AG20443 (cell line): ENCODE measurements at places on chromosomes 2 and 18.
A peak's percentile ranks its signal among the peaks of the same experiment; 100 is the strongest.

DNA sequence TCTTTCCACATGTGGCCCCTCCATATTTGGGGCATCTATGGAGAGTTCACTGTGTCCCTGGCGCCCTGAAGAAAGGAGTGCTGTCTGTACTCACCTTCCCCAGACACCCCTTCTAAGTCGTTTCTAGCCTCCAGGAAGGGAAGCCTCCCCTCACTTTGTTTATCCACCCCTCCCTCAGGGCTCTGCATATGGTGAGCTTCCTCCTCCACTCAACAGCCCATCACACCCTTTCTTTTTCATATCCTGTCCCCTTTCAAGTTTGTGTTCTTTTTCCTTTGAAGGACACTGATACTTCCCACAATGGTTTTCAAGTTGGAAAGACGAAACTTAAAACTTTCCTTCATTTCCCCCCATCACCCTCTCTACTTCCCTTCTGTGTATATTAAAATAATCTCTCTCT is 291.4 kb upstream of the POU3F3 start:
- no peak for DNase-seq

DNA sequence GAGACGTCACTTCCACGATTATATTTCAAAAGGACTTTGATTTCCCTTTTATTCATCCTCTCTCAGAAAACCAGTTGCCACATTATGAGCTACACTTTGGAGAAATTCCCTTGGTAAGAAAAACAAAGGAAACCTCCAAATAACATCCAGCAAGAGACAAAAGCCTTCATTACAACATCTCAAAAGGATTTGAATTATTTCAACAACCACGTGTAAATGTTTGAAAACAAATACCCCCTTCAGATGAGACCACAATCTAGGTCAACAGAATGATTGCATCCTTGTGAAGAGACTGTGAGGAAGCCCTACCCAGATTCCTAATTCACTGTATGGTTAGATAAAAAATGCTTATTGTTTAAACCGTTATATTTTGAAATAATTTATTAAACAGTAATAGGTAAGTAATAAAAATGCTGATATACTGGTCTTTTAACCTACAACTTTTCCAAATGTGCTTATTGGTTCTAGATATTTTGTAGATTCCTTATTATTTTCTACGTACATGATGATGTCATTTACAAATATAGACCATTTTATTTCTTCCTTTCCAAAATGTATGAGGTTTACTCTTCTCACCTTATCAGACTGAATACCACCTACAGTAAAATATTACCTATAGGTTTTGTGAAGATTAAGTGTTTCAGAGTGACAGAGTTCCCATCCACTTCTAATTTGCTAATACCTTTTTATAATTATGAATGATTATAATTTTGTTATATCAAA is 922.7 kb upstream of the CHAC2 start:
- DNase-seq: no peak

DNA sequence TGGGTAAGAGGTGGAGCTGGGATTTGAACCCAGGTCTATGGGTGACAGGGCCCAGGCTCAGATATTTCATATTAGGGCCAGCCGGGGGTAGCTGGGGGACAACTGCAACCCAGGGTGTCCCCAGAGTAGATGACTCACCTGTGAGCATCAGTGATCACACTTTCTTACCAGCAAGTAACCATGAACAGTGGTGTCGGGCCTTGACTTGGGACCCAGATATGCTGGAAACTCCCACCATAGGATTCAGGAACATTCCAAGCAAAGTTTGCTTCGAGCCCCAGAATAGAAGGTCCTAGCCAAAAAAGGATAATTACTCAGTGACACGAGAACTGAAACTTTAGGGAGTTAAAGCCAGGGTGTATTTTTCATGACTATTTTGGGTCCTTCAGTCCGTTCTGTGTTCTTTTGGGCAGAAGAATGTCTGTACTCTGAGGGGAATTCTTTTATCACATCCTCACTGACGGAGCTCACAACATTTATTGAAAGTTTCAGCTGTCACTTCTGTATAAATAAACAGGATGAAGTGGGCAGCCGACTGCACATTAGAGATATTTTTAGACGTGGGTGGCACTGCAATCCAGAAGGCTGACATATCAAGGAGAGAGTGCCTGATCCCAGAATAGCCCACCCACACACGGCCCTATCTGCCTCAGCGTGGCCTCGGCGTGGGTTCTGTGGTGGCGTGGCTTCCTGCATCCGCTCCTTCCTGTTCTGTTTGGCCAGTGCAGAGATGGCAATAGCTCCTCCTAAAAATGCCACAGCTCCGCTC is 45.6 kb downstream of the RAMP1 start:
- DNase-seq: peak; percentile 63

GRCh38 chr2:46325182-46325928 is 28.1 kb downstream of the EPAS1 start:
- DNase-seq: no peak

- no peak for DNase-seq
Observed at GRCh38 chr2:62215306-62216064, 19.6 kb downstream of the B3GNT2 start.

DNA sequence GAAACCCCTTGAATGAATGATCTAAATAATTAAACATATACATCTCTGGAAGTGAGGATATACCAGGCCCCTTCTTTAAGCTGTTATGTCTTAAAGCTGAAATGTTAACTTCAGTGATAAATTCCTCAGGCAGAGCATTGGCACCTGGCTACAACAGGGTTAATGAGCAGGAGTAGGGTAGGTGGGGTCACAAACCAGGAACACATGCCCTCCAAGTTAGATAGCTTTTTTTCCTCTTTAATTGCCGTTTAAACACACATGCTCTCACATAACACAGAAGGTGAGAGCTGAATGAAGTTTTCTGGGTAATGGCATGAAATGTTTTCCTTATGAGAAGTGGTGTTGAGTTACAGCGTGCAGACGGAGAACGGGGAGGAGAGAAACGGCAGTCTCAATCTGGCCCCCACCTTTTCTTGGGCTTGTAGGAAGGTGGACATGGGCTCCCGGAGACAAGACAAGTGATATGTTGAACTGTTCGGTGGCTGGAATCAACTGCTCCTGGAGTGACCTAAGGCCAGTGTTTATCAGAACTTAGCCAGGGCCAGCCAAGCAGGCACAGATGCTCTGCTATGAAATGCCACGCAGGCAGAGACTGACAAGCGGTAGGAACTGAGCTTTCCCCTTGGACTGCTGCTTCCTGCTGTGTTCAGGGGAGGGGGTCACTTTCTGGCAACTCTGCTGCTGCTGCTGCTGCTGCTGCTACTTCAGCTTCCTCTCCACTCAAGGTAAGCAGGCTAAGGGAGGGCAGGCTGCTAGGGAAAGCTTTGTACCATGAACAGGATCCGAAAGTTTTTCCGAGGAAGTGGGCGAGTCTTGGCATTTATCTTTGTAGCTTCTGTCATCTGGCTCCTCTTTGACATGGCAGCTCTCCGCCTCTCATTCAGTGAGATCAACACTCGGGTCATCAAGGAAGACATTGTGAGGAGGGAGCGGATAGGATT is at the start of gene GALNT5:
Gene GALNT5, plus strand, starts transcription at position 394 of the 941 bp plus-strand sequence. Its CDS starts 378 bp downstream, at position 772.
- DNase-seq: peak; percentile 58

GRCh38 chr2:232668805-232669444 is 28.2 kb upstream of the GIGYF2 start:
- DNase-seq: peak; percentile 63

- no peak for DNase-seq
Observed at GRCh38 chr18:74381621-74382295, 66.1 kb downstream of the C18orf63 start.

DNA sequence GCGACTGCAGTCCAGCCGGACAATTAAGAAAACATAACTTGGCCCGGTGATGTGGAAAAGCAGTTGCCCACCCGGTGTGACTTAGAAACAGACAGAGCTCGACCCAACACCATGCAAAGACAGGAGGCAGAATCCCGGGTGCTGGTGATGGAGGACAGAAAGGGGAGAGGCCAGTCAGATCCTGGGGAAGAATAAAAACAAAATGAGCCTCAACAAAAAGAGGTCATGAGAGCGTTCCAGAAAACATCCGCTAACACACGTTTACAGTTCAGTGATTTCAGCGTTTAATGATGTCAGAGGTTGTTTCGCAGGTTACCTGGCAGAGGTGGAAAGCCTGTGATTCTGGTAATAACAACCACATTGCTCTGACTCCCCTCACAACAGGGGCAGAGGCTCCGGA is 111.9 kb downstream of the OSR1 start:
- DNase-seq: no peak
